Hair follicle dermal papilla cell (primary cell): ENCODE measurements at places on chromosomes 11 and 22. TPM values are rescaled to one million over a fixed set of nuclear protein-coding genes. Genes with fewer than 3 reads are reported as not detected.

RFPL2 gene
- total RNA-seq, result not detected in 2 replicates

OR51V1 gene
- not detected in 2 replicates for total RNA-seq

SCUBE1 gene
- under 0.01 TPM in 1 of 2 replicates, not detected in the other for total RNA-seq

FOLR3 gene
- 0.49 TPM in 1 of 2 replicates, not detected in the other for total RNA-seq

MMP11 gene
- total RNA-seq, result 15.6 and 16.9 TPM in 2 replicates

OR4D5 gene
- not detected in 2 replicates for total RNA-seq

FADS2 gene
- 555 and 667 TPM in 2 replicates for total RNA-seq

PTS gene
- total RNA-seq, result 46.4 and 48.2 TPM in 2 replicates

H19 gene
- total RNA-seq, result 0.49 and 0.73 TPM in 2 replicates

TSGA10IP gene
- total RNA-seq, result not detected in 2 replicates

MOGAT2 gene
- total RNA-seq, result not detected in 2 replicates

GRM5 gene
- 0.12 and 0.49 TPM in 2 replicates for total RNA-seq

AIFM3 gene
- total RNA-seq, result 0.36 and 0.49 TPM in 2 replicates

NRGN gene
- total RNA-seq, result not detected in 2 replicates

PDE2A gene
- total RNA-seq, result under 0.01 and 0.97 TPM in 2 replicates

APOL5 gene
- not detected in 2 replicates for total RNA-seq

CYTH4 gene
- not detected in 2 replicates for total RNA-seq

APOBEC3B gene
- 0.49 and 1.8 TPM in 2 replicates for total RNA-seq

CNGA4 gene
- total RNA-seq, result 0.16 TPM in 1 of 2 replicates, not detected in the other
